KBM-7 (cell line): ENCODE measurements at places on chromosomes 1 and 21.

DNA sequence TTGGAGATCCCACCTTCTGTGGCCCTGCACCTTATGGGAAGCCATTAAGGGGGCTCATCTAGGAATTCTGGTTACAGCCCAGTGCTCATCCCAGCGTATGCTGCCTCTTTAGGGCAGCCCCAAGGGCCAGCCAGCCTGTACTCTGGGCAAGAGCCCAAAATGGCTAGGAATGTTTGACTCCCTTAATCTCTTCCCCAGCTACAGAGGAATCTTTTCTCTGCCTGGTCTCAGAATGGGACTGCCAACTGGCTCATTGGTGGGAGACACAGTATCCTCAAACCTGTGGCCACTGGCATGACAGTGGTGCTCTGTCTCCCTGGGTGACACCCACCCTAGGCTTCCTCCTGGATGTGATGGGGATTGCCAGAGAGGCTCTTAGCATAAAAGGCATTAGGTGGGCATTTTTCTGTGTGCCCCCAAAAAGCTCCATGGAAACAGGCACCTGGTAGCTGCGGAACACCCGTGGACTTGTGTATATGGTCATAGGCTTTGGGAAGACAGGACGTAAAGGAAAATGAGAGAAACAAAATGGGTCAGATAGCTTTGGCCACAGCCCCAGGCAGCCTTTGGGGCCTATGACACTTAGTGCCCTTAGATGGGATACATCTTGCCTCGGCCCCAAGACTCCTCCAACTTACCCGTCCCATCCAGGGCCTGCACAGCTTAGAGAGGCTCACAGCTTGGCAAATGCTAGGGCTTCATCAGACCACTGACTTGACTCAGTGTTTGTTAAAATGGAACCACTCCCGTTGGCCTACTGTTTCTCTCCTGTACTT lies 6.9 kb downstream of the TMEM81 start:
- no peak for DNase-seq

- peak; percentile 55 for DNase-seq
Measured at GRCh38 chr1:44318097-44319088, 36.7 kb downstream of the ERI3 start.

DNA sequence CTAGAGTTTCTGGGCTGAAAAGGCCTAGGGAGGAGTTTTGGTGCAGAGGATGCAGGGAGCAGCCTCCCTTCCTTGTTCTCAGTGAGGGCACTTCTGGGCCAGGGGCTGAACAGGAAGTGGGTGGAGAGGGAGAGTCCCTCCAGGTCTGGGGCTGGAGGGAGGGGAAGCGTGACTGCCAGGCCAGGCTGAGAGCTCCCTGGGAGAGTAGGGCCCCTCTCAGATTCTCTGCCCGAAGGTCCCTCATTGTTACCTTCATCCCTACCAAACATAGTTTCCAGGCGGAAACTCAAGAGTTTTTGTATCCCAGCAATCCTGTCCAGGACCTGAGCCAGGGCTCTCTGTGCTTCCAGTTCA lies 36.8 kb downstream of the CITED4 start:
- peak; percentile 63 for DNase-seq

DNA sequence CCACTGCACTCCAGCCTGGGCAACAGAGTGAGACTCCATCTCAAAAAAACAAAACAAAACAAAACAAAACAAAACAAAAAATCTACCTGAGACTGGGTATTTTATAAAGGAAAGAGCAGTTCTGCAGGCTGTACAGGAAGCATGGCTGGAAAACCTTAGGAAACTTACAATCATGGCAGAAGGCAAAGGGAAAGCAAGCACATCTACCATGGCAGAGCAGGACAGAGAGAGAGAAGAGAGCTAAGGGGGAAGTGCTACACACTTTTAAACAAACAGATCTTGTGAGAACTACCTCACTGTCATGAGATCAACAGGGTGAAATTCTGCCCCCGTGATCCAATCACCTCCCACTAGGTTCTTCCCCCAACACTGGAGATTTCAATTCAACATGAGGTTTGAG lies 198.3 kb upstream of the SAMSN1 start:
- DNase-seq, result no peak

GRCh38 chr1:81489372-81489934 lies 311.3 kb upstream of the ADGRL2 start:
- DNase-seq, result no peak

DNA sequence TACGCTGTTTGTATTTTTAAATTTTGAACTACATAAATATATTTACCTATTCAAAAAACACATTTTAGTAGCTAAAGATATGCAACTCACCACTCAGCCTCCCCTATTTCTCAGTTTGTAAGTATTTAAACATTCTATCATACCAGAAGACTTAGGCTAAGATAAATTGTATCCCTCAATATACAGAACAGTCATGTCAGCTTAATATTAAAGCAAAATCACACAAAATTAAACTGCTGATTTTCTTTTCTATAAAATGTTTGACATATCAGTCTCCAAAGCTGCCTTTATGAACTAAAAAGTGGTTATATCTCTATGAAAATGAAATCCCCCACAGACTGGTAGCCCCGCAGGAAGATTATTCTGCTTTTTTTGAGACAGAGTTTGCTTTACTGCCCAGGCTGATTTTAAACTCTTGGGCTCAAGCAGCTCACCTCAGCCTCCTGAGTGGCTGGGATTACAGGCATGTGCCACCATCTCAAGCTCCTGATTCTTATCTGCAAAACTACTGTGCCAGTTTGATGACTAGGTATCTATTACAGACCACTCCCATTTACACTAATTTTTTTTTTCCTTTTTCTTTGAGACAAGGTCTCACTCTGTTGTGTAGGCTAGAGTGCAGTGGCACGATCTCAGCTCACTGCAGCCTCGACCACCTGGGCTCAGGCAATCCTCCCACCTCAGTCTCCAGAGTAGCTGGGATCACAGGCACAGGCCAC lies 37.6 kb downstream of the NRDC start:
- no peak for DNase-seq

DNA sequence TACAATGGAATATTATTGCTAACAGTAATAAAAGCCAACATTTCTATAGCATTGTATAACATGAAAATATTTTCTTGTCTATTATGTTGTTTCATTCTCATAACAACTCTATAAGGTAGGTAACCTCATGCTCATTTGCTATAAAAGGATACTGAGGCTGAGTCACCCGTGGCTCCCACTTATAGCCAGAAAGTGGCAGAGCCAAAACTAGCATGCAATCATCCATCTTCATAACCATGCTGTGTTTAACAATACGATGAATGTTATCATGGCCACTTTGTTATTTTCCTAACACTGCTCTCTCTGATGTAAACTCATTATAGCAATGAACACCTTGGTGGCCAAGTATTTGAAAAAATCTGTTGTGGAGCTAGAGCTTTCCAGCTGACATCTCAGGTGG lies 80.8 kb upstream of the JUN start:
- DNase-seq, result no peak

- DNase-seq, result peak; percentile 67
Measured at GRCh38 chr1:205237526-205238484, 10.1 kb downstream of the TMCC2 start.

GRCh38 chr1:206472886-206473285 lies 2.6 kb downstream of the IKBKE start:
- no peak for DNase-seq

DNA sequence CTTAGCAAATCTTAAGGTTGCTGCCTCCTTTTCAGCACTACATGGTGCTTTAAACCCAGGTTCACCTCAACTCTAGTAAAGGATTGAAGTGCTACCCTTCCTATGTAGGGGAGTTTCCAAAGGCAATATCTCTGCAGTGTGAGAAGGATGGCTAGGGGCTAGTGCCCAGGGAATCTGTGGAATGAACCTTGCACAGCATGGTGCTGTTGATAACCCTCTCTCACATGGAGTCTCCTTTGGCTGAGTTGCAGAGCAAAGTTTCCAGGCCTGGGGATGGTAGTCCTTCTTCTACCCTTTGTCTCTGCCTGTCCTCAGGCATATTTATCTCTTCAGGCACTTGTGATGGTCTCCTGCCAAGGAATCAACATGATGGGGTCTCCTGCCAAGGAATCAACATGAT lies 59.4 kb downstream of the AXDND1 start:
- DNase-seq, result no peak

DNA sequence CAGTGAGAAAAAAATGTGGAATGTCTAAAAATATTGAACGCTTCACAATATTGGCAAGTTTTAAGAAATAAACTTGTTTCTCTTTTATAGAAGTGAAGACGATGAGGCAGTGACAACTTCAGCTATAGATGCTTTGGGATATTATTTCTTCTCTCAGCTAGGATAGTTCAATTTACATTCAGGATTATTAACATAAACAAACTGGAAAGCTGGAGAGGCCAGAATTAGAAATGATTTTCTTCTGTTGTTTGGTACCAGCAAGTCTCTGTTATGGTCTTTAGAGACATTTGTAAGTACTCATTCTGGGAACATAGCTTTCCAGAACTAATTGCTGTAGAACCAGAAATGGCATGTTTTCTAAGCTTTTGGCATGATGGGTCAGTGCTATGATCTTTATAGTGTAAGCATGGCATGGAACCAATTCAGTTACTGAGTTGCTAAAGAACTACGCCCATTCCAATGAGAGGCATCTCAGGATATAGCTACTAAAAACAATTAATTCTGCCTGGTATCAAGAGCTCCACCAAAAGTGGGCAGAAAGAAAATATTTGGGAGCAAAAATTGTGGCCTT lies 599.5 kb upstream of the B3GALT2 start:
- DNase-seq, result no peak

DNA sequence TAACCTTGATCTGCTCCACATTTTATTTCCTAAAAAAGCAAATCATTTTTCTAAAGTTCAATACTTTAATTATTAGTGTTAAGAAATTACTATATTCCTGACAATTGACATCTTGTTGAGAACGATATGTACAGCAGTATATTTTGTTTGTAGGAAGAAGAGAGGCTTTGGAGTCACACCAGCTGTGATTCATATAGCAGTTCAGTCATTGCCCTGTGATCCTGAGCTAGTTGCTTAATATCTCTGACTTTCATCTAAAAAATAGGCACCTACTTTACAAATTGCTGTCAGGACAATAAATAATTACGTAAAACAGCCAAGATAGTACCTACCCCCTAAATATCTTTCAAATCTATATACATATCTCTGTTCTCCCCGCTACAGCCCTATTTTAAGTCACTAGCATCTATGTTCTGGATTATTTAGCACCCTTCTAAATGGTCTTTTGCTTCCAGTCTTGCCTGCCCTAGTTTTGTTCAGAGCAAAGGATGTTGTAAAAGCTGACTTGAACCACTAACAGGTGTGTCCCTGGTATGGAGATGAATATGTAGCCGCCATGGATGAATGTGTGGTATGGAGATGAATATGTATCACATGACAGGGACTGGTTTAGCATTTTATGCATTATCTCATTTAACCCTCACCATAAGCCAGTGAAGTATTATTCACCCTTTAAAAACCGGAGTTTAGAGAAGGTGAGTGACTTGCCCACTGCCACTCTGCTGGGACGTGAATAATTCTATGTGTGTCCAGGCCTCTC lies 42.2 kb downstream of the RNF220 start:
- no peak for DNase-seq

DNA sequence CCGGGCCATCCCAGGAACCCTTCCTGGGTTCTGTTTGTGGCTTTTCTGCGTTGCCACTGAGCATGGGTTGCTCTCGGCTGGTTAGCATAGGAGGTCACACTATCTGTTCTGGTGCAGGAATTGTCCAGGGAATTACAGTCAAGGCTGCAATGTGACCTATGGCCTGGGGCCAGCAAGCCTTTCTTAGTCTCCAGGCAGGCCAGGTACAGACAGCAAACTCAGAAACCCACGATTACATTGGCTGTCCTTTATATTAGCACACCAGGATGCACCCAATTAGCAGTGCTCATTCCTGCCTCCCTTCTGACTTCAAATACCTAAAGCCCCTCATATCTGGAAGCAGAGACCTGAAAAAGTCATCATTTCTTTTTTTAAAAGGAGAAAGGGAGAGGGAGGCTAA lies 55.2 kb downstream of the CD247 start:
- DNase-seq, result no peak

- no peak for DNase-seq
Measured at GRCh38 chr21:37797403-37797802, 118.9 kb downstream of the KCNJ6 start.

- DNase-seq, result no peak
Measured at GRCh38 chr1:240107058-240107684, 15.5 kb downstream of the FMN2 start.

- DNase-seq, result no peak
Measured at GRCh38 chr1:235714205-235714897, 64.8 kb upstream of the GNG4 start.

- no peak for DNase-seq
Measured at GRCh38 chr1:17576519-17576853, 37.0 kb downstream of the ARHGEF10L start.

DNA sequence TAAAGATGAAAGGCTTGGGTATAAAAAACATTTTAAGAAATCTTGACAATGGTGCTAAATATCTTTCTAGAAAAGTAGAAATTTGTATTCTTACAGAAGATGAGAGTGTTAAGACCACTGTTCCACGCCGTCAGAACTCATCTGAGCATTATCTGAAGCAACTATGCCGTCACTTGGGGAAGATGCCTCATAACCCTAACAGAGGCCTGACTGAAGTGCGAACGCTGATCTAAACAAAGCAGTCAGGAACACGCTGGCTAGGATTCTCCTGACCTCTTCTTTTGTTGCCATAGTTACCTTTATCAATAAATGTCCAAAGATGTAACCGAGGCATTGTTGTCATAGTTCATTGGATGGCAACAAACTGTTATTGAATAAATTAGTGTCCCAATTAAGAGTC lies 612.4 kb downstream of the LTN1 start:
- DNase-seq, result no peak

DNA sequence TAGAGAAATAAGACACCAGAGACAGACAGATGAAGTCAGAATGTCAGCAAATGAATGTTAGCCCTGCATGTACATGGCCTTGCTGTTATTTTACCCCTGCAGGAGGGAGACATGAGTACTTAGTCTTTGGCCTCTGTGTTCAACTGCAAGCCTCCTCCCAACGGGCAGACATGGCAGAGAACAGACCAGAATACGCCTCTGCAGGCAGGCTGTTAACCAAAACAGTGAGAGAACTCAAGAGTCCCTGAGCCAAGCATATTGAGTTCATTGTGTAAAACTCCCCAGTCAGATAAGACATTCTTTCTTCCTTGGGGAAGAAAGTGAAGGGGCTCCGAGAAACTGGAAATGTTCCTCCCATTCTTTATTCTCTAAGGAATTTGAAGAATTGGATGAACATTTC lies 150.9 kb downstream of the PHTF1 start:
- DNase-seq, result no peak
